ENCODE measurements at places on chromosomes 1 and 21. TPM values are rescaled to one million over a fixed set of nuclear protein-coding genes. Genes with fewer than 3 reads are reported as not detected.

GRCh38 chr1:32521165-32521564 is 18.1 kb upstream of the ZBTB8A start:
- DNase-seq: no peak

DNA sequence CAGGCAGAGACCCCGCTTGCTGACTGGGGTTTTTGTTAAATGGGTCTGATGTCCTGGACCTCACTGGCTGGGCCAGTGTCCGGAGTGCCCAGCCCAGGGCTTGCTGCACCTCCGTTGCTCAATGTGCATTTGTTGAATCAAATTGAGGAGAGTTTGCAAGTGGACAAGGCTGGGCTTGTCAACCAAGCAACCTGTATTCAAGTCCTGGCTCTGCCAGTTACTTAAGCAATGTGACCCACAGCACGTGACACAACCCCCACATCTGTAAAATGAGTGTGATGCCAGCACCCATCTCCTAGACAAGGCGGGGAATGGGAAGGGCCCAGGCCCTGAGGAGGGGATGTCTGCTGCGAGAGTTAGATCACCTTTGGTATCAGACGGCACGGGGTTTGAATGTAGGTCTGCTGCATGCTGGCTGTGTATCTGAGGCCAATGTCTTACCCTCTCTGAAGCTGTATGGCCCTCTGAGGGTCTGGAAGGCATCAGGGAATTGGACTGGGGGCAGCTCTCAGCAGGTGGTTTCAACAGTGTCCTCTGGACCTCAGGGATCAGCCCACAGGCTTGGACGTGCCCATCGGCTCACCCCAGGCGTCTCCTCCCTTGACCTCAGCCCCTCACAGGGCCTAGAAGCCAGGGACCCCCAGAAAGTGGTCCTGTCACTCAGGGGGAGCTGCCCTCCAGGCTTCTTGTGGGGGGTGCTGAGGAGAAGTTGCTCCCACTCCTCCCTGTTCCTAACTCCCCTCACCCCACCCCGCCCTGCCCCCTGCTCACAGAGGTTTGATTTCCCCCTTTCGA is 51.0 kb upstream of the RUNX3 start:
- DNase-seq: no peak

GRCh38 chr1:97201641-97202040 is 480.1 kb downstream of the PTBP2 start:
- DNase-seq: no peak

DNA sequence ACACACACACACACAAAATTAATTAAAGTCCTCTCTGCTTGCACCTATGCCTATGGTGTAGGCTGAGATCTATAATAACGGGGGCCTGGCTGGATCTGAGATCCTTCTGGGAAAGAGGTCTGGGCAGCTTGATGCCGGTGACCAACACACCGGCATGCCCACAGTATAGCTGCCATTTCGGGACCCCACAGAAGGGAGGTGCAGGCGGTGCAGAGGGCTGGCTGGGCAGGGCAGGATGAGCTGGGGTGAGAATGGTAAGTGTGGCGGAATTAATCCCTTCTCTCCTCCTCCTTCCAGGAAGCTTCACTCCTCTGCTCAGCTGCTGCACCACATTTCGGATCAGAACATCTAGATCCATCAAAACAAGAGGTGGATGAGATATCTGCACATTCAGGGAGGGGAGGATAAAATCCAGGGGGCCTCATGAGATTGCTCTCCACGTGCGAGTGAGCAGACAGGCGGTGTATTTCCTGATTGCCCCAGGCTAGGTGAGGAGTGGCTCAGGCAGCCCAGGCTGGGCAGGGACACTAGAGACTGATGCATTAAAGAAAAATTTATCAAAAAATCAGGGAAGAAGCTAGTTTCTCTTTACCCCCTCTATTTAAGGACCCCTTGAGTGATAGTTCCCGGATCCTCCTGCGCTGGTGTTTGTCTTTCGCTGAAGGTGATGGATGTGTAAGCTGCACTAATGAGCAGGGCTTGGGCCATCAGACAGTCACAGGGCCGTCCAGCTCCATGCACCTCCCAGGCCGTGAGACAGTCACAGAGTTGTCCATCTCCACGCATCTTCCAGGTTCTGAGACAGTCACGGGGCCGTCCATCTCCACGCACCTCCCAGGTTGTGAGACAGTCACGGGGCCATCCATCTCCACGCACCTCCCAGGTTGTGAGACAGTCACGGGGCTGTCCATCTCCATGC is 449.9 kb downstream of the PTPRU start:
- DNase-seq: no peak

- DNase-seq: no peak
Observed at GRCh38 chr1:205570173-205570501, 61.7 kb downstream of the ELK4 start.

DNA sequence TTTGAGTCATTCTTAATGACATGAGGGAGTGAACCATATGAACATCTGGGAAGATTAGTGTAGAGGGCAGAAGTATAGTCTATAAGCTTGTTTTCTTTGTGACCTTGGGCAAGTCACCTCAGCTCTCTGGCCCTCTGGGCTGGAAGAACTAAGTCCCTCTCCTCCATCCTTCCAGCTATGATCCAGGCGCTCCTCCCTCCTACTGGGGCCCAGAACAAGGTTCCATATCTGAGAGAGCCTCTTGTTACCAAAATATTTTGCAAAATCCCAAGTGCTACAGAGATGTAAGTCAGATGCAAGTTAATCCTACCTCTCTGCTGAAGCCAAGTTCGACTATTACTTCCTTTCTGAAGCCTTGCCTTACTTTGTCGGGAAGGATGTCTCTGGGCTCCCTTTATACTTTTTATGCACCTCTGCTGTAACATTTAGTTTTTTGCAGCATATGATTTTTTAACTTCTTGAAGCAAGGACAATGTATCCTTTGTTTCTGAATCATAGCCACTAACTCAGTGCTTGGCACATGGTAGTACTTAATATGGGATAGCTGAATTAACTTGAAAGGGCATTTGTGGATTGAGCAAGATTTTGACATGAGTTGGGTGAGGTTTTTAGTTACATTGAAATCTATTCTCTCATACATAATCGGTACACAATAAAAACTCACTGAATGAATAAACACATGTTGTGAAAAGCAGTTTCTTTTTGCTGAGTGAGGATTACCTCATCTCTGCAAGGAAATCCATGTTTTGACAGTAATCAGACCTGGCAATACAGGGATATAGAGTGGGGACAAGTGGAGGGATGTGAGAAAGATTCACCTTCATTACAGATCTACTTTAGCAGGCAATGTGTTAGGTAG is 54.7 kb upstream of the BEND5 start:
- DNase-seq: no peak

- DNase-seq: no peak
Observed at GRCh38 chr1:96967311-96967710, 245.7 kb downstream of the PTBP2 start.

DNA sequence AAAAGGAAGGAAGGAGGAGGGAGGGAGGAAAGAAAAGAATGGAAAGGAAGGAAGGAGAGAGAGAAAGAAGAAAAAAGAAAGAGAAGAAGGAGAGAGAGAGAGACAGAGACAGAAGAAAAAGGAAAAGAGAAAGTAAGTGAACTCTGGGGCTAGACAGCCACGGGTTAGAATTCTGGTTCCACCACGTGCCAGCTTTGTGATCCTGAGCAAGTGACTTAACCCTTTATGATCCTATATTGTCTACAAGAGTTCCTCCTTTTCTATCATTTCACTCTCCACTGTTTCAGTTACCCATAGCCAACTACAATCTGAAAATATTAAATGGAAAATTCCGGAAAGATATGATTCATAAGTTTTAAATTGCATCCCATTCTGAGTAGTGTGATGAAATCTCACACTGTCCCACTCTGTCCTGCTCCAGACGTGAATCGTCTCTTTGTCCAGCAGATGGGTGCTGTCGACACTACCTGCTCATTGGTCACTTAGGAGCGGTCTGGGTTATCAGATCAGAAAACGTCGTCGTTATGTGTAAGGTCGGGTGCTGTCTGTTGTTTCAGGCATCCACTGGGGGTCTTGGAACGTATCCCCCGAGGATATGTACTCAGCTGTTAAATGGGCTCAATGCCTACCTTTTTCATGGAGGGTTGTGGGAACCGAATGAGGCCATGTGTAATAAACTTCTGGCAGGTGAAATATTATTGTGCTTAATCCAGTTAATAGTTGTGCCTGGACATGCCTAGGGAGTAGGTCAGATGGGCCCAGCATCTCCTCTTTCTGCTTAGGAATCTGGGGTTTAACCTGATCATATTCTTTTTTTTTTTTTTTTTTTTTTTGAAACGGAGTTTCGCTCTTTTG is 19.1 kb downstream of the TMEM51 start:
- no peak for DNase-seq

DNA sequence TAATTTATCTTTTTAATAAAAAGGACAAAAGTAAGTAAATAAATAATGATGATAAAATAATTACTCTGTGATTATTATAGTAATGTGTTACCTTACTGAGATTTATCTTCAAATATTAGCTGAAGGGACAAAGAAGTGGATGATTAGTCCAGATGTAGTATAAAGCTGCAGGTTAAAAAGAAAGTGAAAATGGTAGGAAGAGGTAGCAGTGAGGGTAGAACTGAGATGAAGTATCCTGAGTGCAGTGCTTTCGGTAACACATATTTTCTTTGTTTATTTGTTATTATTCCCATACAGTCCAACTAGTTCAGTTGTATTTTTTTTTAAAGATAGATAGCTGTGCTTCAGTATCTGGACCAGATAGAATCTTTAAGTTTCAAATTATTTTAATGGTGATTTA is 1203.5 kb downstream of the NCAM2 start:
- DNase-seq: no peak

The PLA2G2D gene
- not detected for polyA plus RNA-seq

The PLA2G5 gene
- 0.62 TPM for polyA plus RNA-seq
